ENCODE measurements at places on chromosomes 1 and 21.

DNA sequence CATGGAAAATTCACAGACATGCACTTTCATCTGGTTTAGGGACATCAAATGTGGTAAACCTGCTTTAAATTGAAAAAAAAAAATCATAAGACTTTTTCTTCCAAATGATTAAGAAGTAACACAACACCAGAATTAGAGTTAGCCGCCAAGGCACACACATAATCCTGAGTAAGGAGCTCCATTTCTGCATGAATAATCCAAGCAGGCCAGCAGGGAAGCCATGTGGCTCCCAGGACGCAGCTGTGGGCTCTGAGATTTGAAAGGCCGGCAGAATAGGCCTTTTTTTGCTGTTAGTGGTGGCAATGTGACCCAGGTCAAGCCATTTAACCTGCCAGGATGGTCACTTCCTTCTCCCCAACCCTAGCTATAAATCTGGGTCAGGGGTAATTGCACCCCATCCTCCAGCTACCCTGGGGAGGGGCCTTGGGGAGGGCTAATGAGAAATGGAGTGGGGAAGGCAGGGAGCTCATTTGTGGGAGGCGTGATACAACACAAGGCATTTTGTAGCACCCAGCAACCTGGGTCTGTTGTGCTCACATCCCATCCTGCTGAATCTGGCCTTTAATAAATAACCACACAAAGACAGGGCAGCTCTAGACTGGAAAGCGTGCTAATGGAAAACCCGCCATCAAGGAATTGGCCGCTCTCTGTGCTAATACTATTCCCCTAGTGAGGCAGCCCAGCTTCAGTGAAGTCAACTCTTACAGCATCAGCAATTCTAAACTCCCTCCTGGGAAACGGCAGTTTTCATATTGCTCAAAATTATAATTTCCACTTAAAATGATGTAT lies 178.5 kb downstream of the RHOU start:
- no peak for DNase-seq

GRCh38 chr1:6343506-6344405 lies 49.8 kb downstream of the ACOT7 start:
- no peak for DNase-seq

DNA sequence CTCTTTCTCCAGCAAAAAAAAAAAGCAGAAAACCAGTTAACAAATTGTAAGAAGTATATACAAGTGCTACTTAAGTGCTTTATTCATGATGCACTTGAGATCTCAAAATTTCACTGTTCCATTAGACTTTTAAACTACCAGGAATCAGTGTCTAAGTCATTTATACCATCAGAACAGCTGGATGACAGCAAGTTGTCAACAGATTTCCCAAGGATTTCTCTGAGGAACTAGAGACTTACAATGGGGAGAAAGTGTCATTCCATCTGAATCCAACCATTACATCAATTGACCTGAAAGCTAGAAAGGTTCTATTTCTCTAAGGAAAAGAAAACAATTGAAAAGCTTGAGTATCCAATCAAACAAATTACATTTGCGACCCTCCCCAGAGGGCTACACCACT lies 43.8 kb downstream of the USH2A start:
- no peak for DNase-seq

DNA sequence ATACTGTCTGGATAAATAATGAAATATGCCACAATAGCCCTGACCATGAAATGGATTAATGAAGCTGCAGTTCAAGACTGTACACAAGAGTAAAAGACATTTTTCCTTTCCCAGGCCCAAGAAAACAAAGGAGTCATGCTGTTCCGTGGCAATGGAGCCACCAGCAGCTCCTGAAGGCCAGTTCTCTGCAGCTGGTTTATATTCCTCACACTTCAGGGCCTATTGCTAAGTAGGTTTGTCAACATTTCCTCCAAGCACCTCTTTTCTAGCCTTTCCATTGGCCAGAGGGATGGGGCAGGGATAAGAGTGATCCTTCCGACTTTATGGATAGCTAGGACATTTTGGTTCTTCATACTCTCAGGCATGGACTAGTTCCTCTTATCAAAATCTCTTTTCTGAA lies 24.2 kb upstream of the RGL1 start:
- DNase-seq, result no peak

Data from activated CD8-positive, alpha-beta memory T cell treated with anti-CD3 and anti-CD28 coated beads for 1 hour (primary cell).